ENCODE measurements at places on chromosomes 7 and 10.

DNA sequence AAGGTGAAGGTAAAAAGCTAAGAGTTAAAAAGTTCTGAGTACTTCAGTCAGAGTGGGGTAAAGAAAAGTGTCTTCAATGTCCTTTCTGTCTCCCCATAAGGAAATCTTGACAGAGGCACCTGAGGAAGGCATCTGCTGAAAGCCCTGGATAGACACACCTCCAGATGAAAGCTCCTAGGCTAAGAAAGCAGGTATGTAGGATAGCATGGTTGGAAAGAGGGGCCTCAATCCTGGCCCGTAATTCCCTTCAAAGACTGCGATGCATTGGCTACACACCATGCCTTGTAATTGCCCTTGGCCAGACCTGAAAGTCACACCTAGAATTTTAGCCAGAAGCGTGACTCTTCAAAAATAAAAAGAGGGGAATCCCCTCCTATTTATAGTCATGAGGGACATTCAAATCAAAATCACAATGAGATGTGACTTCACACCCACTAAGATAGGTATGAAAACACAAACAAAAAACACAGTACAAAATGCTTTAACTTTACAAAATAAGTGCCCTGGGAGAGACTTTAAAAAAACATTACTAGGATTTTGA is 809.7 kb downstream of the IPMK start:
- no peak for DNase-seq

- DNase-seq, result no peak
Measured at GRCh38 chr7:148871030-148871429, 13.1 kb downstream of the EZH2 start.

- DNase-seq, result no peak
Measured at GRCh38 chr7:37482953-37483352, 34.3 kb upstream of the ELMO1 start.

DNA sequence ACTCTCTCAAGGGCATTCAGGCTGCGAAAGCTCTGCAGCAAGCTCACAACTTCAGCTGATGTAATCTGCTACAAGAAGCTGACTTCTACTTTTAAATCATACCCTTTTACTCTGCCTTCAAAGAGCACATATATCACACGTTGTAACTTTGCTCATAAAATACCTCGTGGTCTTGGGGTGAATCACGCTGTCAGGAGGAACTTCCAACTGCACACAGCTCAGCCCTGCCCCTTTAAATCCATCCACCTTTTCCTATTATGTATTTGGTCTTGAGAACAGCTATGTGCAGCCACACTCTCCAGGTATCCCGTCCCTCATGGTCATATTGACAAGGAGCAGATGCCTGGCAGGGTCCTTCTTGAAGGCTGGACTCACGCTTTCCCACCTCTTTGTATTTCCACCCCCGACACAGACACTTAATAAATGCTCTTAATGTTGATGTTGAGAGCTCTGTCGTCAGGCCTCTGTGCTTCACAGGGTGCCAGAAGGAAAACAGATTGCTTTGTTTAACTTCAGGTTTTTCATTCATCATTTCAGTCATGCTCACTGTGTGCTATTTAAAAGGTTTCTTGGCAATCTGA is 47.6 kb downstream of the ICA1 start:
- DNase-seq, result peak; percentile 9

DNA sequence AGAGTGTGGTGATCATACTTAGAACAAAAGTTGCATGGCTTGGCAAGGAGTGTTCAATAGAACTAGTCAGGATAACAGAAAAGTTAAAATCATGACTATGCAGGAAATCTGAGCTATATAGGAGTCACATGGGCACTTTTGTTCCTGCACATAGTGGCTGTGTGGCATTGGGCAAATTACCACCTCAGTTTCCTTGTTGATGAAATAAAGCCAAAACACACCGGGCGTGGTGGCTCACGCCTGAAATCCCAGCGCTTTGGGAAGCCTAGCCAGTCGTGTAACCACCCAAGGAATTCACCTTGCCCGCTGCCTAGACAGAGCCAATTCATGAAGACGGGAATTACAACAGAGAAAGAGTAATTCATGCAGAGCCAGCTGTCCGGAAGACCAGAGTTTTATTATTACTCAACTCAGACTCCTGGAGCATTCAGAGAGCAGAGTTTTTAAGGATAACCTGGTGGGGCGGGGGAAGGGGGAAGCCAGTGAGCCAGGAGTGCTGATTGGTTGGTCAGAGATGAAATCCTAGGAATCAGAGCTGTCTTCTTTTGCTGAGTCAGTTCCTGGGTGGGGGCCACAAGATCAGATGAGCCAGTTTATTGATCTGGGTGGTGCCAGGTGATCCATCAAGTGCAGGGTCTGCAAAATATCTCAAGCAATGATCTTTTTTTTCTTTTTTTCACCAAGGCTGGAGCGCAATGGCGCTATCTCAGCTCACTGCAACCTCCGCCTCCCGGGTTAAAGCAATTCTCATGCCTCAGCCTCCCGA is 6.4 kb upstream of the MKRN1 start:
- DNase-seq, result no peak

DNA sequence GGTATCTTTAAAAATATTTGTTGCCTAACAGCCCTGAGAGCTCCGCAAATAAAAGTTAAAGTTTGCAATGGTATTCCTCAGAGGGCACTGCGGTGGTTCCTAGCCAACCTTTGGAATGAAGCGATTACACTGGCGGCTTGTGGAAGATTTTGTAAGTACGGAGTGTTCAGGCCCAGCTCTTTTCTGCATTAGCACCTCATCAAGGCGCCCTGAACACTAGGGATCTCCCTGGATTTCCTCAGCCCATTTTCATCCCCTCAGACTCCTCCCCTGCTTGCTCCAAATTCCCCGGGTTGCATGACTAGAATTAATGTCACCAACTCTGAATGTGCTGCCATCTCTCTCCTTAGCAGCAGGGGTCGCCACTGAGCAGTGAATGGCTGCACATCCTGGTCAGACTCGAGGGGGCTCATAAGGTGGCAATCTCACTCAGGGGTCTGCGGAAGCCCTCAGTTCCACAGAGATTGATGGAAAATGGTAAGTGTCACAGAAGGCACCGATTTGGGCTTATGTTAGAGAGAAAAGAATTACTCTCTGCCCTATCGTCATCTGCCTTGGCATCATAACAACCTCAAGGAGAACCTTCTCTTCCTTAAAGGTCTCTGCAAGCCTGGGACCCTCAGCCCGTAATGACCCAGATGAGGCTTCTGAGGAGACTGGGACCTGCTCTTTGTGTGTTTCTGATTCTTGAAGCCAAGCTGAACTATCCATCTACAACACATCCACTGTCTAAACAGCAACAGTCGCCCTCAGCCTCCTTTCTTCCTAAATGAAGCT is 262.8 kb upstream of the AOAH start:
- peak; percentile 45 for DNase-seq

DNA sequence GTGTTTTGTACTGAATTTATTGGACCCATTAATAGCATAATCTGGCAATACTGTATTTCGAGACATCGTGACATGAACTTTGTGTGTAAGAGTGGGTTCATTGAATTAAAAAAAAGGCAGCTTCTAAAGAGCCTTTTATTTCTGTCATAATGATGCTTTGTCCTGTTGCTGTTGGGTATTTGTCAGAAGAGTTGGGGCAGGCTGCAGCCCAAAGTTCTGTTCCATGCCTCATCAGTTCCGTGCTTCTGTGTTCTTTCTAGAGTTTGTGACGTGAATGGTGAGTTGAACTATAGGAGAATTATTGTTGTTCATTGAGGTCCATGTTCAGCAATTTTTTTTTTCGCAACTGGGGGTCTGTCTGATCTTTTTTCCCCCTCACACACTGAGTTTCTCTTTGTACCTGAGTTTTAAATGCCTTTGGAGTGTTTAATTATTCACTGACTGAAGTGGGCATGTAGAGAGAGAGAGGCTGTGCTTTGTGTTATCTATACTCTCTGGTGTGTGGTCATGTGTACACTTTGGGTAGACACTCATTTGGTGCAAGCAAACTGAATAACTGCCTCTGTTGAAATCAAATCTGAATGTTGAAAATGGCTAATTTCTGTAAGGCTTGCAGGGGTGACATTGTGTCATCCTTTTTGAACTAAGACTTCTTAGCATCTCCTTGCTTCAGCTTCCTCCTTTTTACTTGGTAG is 69.8 kb downstream of the ADD3 start:
- DNase-seq, result peak; percentile 76

DNA sequence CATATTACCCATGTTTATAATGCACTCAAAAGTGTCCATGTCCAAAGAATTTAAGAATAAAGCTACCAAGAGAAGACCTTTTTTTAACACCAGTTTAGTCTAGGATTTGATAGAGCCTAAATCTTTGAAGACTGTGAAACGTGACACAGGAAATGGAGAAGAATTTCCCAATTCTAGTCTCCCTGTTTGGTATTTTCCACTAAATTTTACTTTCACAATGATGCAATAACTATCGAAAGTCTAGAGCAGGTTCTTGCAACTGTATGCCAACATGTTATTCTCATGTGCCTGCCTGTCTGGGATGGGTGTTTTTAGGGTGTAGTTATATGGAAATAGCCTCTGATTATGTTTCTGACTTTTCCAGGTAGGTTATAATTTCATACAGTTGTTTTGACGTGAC is 6.9 kb upstream of the MXI1 start:
- DNase-seq, result peak; percentile 32

DNA sequence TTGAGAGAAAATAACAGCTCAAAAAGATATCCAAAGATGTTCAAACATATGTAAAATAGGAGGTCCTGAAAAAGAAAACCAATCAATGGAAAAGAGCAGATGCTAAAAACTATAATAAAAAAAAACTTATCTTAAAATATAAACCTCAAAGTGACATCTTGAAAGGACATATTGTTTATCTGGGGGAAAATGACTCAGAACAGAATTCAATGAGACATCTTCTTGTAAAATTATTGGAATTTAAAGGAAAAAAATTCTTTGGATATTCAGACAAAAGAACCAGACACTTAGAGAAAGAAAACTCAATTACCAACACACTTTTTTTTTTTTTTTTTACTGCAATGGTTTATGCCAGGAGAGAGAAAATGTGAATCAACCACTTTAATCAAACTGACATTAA is 58.9 kb downstream of the NAMPT start:
- no peak for DNase-seq

GRCh38 chr10:12638103-12638502 is 288.8 kb downstream of the CAMK1D start:
- DNase-seq, result peak; percentile 60

DNA sequence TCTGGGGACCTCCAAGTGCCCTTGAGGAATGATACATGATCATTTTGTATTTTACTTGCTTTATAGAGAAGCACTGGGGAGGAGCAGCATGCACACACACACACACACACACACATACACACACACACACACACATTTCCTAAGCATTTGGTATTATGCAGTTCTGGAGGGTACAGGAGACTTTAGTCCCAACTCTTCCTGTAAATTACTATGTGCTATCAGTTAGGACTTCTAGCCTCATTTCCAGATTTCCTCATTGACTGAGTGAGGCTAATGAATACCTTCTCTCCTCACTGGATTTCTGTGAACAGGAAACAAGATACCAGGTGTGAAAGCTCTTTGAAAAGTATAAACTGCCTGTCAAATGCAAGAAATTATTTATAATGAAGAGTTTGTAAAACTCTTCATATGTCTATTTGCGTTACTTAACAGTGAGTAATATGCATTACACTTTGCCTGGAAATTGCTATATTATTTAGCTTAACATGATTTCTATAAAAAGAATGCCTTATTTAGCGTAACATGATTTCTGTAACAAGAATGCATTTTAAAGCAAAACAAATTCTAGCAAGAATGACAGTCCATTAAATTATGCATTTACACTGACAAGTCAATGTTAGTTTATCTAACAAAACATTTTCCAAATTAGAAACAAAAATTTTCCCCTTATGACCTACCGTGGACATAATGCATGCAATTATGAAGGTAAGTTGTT is 34.2 kb downstream of the ACTA2 start:
- no peak for DNase-seq

GRCh38 chr7:150502519-150502918 is 12.2 kb upstream of the GIMAP7 start:
- DNase-seq, result no peak
